ENCODE measurements at places on chromosomes 12 and 14.
A peak's percentile ranks its signal among the peaks of the same experiment; 100 is the strongest.

GRCh38 chr12:80707830-80708258 is 410 bp downstream of the MYF6 start:
- no peak for DNase-seq

GRCh38 chr12:54432815-54433164 is 13.7 kb upstream of the ITGA5 start:
- no peak for DNase-seq

DNA sequence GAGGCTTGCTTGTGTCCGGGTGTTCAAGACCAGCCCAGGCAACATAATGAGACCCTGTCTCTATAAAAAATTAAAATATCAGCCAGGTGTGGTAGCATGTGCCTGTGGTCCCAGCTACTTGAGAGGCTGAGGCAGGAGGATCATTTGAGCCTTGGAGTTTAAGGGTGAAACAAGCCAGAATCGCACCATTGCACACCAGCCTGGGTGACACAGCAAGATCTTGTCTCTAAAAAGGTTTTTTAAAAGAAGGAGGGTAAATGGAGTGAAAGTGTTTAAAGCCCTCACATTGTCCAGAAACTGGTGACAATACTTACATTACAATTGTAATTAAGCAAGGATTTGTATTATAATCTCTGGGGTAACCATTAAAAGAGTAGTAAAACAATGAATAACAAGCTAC is 64.2 kb downstream of the SINHCAF start:
- DNase-seq, result no peak

DNA sequence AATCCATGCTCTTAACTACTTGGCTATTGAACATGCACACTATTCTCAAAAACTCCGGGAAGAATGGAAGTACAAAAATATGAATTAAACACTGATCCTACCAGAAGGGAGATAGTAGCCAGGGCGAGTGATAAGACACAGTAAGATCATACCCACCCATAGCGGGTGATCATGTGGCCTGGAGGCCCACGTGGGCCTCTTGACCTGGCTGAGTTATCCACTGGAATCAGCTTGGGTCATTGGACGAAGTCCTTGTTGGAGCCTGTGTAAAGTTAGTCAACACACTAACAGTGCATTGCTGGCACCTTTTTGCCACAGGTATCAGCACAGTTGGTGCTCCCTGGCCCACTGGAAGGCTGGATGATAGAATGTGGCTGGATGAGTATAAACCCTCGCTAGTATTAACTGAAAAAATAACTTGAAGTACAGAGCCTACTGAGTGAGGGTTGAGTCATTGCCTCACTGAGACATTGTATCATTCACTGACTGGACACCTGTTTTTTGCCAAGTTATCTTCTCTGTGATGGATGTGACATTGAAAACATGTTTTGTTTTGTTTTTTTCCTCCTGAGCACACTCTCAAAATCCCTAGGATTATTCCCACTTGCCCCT is 149.2 kb upstream of the FUT8 start:
- no peak for DNase-seq

- DNase-seq, result no peak
Measured at GRCh38 chr12:15774819-15775218, 14.4 kb downstream of the EPS8 start.

- no peak for DNase-seq
Measured at GRCh38 chr12:52404951-52405350, 1.2 kb downstream of the KRT82 start.

DNA sequence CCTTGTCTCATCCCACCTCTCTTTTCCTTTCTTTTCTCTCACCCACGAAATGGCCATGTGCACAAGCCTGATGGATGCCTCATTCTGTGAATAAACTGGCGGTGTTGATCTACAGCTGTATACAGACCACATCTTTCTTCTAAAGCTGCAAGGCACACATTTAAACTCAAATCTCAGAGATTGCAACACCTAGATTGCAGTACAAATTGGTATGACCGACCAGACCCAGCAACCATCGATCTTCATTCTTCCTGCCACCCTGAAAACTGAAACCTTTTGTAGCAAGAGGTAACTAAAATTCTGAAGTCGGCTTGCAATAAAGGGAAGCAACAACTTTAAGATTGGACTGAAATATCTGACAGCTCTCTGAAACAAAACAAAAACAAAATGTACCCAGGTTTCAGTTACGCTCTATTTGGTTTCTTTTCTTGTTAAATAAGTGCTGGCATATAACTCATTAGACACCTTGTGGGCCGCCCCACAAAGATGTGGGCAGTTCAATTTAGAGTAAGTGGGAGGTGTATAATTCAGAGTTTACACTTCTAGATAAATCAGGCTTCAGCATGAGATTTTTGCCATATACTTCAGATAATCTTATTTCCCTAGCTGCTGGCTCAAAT is 390.0 kb upstream of the NOVA1 start:
- DNase-seq, result no peak

DNA sequence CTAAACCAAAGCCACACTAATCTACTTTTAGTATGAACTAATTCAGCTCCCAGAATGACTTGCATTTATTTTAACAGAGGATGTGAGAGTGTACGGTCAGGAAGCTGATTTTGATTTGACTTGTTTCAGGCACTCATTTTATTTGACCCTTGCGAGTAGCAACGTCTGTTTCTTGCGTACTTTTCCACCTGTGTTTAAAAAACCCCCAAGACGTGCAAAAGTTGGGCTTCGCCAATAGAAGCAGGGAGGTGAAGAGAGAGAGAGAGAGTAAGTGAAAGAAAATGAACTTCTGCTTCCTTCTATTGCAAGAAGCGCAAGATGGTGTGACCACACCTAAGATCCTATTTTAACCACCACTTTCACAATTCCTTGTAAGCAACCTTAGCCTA is 6.7 kb upstream of the SLC15A4 start:
- DNase-seq, result no peak

DNA sequence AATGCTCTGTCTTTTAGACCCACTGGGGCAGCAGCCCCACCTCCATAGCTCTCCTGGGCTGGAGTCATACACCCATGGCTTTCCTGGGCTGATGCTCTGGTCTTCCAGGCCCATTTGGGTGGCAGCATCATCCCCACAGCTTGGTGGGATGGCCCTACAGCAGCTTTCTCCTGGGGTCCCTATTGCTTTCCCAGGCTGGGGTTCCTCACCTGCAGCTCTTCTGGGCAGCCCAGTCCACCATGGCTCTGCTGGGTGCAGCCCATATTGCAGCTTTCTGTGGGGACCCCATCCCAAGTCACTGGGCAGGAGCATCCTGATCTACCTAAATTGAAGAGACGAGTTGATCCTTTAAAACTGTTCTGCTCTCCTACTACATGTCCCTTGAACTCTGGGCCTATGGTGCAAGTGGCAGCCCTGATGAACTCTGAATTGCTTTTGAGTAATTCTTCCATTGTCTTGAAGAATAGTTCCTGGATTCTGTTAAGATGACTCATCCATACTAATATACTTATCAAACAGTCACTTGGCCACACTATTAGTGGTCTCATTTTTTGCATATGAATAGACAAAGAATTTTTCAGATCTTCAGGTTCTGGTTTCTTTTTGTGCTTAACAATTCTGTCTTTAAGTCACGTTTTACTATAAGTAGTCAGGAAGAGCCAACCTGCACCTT is 390.1 kb downstream of the DPF3 start:
- no peak for DNase-seq

DNA sequence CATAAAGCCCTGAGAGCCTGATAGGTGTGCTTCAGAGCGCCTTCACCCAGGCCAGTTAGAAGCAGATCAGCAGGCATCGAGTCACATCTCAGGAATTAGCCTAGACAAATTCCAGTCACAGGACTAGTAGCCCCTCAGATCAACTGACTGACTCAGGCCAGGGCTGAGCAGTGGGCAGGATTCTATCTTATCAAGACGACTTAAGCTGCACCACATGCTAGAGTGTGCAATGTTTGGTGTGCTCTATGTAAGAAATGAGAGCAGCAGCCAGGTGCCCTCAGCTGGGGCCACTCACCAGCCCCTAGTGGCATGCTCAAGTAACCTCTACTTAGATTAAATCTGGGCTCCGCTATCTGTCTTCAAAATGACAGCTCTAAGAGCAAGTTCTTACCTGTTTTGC is 19.7 kb upstream of the NGB start:
- no peak for DNase-seq

DNA sequence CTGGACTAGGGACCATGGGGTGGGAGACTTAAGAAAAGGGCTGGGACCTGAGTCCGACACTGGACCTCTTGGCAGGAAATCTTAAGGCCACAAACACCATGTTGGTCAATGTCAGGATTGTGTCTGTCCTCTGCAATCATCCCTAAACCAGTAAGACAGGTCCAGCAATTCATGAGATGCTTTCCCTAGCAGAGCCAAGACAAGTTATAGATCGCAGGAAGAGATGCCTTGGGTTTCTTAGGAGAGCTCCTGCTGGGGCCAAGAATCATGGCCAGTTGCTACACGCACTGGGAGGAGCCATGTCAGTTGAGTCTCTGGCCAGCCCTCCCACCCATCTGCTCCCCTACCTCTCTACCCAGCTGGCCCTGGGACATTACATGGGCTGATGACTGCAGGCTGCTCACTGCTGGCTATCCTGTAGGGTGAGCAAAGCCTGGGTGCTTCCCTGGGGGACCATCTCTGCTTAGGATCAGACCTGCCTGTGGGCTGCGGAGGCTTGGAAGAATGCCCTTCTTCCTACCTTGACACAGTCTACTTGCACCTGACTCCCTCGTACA is 14.2 kb downstream of the PLEKHH1 start:
- DNase-seq, result no peak

GRCh38 chr12:19388131-19388549 is 51.2 kb upstream of the AEBP2 start:
- DNase-seq, result no peak

DNA sequence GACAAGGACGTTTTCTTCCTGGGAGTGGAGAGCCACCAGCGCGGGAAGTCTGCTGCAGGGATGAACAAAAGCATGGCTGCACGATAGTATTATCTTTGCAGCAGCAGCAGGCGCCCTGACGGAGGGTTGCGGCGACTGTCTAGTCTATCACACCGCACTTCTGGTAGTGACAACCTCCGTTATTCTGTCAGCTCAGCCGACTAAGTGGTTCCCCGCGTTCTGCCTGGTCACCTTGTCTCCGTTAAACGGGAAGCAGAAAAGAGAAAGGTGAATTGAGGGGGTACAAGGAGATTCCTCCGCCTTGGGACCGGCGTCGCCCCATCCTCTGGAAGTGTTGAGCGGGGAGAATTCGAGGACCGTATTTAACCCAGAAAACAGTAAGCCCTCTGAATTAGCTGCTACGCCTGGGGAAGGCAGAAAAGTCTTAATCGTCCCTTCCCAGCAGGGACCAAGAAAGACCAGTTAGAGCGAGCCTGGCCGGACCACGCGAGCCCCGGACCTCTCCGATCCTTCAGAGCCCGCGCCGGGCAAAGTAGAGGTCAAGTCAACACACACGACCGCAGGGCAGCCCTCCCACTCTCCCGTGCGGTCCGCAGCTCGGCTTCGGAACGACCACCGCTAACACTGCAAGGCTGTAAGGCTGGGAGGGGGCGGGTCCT is 536 bp upstream of the DAAM1 start:
- peak; percentile 11 for DNase-seq

- DNase-seq, result no peak
Measured at GRCh38 chr12:49705479-49706134, 1.6 kb downstream of the FMNL3 start.

- no peak for DNase-seq
Measured at GRCh38 chr12:49838973-49839633, 3.8 kb downstream of the BCDIN3D start.

- DNase-seq, result no peak
Measured at GRCh38 chr14:101118746-101119591, 215.4 kb upstream of the RTL1 start.

DNA sequence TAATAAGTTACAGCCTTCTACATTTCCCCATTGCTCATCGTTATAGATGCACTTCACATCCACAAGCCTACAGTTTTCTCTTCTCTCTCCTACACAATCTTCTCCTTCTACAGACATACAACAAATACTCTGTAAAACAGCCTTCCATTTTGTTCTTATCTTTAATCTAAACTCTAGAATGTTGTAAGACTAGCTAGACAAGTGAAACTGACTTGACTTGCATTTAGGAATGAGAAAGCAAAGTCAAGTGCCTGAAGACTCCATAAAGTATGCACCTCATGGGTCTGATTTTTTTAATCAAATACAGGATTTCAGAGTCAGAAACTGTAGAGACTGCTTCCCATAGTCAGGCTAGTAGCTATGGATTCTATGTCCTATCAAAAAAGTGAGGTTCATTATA is 190.3 kb downstream of the KLHL28 start:
- DNase-seq, result no peak

GRCh38 chr14:60904381-60904780 is 76.5 kb downstream of the TRMT5 start:
- no peak for DNase-seq

GRCh38 chr14:50806241-50806933 is 24.6 kb downstream of the NIN start:
- DNase-seq, result no peak

DNA sequence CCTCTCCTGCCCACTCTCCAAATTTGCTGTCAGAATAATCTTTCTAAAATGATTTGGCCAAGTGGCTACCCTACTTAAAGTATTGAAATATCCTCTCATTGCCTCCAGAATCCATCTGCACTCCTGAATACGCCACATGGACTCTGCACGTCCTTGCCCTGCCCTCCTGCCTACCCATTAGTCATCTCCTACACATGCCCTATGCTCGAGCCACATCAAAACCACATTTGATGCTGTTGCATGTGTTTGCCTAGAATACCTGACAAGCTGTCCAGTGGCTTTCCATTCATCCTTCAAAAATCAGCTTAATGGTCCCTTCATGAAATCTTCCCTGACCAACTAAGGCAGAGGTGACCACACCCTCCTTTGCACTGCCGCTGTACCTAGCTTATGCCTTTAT is 17.0 kb downstream of the VCPKMT start:
- DNase-seq, result no peak

DNA sequence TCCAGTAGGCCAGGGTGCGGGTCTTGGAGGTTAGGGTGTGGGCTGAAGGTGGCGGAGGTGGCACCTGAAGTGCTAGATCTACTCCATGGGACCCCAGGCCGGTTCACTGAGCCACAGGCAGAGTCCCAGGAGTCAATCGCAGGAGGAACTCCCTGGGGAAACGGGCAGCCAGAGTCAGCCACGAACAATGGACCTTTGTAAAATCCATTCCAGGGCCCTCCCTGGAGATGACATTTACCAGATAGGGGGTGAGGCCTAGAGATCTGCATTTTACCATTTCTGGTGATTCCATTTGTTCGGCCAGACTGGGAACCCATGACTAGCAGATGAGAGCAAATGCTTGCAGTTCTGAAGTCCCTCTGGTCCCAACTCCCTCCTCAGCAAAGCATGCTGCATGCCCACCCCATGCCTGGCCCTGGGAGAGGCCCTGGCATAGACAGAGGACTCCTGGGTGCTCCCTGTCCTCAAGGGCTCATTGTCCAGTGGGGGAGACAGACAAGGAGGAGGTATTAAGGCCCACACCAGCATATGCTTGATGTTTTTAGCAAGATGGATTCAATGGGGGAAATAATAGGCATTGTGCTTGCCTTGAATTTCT is 115.5 kb downstream of the EML1 start:
- no peak for DNase-seq

DNA sequence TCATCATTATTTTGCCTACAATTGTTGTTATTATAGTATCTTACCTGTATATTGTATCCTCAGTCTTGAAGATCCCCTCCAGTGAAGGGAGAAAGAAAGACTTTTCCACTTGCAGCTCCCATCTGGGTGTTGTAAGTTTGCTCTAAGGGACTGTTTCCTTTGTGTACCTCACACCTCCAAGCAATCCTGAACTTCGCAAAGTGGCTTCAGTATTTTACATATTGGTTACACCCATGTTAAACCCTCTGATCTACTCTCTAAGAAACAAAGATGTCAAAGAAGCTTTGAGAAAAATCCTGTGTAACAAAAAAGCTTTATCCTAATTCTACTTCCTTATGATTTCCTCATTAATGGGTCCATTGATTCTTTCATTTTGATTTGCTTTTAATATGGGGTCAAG is 10.1 kb upstream of the OR9K2 start:
- DNase-seq, result no peak

GRCh38 chr12:105980085-105980484 is 158.7 kb downstream of the NUAK1 start:
- no peak for DNase-seq
